ENCODE measurements at places on chromosomes 1 and 21.

DNA sequence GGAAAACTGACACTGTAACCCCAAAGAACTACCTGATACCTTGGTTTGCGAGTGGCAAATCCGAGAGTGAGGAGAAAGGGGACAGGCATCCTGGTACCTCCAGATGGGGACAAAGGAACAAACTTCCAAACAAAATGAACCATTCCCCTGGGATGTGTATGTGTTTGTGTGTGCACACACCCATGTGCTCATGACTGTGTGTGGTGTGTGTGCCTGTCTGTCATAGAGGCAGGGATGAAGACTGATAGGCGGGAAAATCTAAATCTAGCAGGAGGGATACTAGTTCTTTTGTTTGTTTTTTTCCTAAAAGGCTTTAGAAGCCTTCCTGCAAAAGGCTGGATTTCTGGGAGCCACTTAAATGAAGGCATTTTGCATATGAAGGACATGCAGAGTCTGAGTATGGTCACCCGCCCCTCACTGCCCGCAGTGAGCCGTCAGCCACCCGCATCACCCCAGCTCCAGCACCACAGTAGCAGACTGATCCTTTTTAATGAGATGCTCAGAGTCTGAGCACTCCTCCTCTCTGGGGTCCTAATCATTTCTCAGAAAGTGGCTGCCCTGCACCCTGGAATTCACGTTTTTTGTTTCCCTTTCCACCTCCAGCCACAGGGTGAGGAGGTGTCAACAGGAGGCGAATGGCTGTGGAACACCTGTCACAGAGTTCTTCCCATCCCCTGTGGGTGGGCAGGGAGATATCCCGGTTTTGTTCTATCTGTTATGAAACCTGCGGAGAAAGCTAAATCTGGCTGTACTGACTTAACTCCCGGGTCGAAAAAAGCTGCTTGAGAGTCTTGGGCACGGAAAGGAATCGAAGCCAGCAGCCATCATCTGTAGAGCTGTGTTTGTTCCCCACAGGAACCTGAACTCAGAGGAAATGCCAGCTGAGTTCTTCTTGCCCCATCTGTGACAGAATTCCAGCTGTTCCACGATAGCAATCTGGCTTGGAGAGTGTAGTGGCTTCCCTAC, 34.9 kb downstream of the UTP25 start:
- no peak for DNase-seq

DNA sequence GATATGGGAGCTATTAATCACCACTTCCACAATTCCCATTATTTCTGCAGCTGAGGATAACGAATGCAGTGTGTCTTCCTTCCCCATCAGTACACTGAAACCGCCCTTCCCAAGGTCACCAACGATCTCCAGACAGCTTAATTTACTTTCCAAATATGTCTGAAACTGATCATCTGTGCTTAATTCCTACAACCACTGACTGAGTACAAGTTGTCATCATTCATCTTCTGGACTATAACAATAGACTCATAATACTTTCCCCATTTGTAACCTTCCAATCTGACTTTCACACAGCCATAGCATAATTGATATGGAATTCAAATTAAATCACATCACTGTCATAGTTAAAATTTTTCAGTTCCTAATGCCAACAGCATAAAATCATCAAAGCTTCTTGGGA, 17.4 kb downstream of the DNM3 start:
- DNase-seq = no peak

DNA sequence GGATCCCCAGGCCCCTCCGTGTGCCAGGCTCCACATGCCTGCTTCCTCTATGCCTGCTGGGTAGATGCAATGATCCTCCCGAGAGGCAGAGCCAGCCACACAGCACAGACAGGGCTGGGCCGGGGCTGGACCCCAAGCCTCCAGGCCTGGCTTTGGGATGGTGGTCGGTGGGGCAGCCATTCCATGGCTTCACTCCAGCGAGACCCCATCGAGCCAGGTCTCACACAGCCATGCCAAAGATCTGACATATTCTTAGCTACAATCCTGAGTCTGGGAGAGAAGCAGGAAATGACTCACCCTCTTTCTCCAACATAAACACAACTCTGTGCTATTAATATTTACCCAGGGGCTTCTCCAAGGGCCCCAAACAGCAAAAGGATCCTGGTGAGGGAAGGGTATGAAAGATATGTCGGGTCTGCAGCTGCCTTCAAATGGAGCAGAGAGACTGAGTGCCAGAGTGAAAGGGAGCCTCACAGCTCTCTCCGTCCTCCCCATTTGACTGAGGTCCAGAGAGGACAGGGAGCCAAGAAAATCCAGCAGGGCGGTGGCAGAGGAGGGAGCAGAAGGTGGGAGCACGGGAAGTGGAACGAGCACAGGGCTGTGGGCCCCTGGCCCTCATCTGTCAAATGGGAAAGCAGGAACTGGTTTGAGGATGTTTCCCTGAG, 639.5 kb downstream of the MATN1 start:
- no peak for DNase-seq

DNA sequence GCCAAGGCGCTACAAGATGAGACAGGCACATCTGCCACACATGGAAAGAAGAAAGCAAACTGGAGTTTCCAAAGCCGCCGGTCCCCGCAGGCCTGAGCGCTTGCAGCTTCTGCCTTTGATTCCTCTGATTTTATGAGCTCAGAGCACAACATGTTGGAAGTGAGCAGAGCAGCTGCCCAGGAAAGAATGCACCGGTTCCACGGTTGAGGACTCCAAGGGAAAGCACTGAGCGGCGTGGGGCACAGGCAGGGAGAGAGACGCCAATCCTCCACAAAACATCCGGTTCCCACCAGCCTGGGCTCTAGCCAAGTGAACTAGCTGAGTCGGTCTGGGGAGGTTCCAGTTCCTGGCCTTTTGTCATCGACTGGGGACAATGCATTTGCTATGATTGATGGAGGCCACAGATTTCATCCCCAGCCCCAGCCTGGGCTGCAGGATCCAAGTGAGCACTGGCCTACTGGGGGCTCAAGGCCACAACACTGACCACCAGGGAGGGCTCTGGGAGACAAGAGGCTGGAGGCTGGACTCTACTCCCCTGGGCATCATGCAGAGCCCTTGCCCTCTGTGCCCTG, 253.1 kb upstream of the IRF2BP2 start:
- no peak for DNase-seq

GRCh38 chr1:34696981-34697380, 57.9 kb upstream of the GJB5 start:
- no peak for DNase-seq

DNA sequence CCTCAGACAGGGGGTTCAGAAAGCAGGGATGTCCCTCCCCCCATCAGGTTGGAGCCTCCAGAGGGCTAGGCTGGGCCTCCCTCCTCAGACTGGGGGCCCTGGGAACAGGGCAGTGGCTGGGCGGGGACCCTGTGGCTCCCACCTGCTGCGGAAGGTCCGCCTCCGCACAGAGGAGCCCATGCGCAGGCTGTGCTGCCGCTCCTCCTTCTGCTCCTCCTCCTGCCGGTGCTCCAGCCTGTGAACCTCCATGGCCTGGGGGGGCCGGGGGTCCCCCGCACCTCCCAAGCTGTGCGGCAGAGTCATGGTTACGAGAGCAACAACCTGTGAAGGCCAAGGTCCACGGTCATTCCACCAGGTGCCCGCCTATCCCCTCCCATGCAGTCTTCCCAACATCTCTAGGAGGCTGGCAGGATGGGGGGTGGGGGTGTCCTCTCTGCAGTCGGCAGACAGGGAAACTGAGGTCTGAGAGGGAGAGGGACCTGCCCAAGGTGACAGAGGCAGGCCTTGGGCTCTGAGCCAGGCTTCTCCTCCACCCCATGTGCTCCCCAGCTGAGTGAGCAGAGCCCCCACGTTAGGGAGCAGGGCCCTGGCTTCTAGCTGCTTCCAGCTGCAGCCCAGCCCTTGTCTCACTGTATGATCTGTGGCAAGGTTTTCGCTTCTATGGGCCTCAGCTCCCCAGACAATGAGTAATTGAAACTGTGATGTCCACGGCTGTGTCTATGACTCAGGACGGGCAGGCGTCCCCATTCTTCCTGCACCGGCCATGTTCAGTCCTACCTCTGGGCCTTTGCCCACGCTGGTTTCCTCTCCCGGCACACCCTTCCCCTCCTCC, 3.4 kb downstream of the MYOM3 start:
- no peak for DNase-seq

DNA sequence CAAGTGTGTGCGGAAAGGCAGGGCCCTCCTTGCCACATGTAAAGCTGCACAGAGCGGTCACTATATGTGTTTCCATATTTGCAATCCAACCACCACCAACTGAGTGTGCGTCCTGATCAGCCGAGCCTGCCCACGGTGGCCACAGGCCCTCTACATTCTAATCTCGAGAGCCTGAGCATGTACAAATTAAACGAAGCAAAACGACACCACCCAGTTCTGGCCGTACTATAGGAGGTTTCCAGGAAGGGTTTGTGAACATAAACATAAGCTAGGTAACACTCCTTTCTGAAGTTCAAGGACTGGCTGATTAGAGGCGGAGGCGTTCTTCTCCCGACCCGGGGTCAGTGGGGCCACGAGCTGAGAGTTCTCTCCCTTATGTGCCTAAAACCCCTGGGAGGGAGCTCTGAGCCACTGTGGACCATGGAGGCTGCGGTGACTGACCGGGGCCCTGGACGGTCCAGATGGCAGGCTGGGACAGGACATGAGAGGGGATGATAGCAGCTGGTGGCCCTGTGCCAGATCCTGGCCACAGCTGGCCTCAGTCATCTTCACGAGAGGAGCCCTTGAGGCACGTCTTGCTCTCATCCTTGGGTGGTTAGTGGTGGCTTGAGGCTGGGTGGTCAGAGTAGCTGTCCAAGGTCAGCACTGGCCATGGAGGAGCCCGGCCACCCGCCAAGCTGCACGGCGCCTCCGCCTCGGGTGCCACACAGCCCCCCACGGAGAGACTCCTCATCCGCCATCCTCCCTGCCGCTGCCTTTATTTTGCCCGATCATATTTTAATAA, 39.1 kb upstream of the TRAPPC10 start:
- DNase-seq = no peak

DNA sequence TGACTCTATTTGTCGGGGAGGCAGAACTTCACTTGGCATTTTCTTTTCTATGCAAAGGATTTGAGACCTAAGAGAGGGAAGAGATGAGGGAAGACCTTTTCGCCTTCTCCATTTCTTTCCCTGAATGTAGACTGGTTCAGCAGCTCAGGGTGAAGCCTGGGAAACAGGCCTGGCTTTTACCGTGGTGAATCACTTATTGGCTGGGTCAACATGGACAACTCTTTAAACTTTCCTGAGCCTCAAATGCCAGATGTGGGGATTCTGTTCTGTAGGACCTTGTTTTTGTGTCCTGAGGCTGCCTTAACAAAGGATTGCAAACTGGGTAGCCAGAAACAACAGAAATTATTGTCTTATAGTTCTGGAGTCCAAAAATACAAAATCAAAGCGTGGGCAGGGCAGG, 455.8 kb upstream of the VAMP3 start:
- DNase-seq = no peak

DNA sequence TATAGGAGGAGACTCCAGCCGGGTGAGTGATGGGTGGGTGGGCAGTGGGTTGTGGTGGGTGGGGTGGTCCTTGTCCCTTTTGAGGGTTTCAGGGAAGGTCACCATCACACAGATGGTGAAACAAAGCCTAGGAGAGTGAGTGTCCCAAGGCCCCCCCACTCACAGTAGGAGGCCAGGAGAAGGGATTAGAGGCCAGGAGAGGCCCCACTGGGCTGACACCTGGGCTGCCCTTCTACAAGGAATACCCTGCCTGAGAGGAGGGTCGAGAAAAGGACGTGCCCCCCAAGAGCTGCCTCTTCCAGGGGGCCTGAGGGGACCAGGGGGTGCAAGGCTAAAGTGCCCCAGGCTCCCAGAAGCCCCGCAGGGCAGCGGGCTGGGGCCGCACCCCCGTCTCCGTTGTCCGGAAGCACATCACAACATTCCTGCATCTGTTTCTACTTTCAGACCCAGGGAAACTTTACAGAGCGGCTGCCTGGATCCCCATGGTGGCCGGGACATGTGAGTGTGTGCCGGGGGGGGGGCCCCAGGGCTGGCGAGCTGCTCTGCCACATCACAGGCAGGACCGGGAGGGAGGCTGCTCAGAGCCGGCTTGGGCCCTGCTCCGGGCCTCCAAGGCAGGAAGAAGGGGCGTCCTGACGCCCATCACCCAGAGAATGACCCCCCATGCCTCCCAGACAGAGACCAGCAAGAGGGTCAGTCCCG, 68.2 kb downstream of the ARHGEF16 start:
- DNase-seq = no peak

- DNase-seq = no peak
Observed at GRCh38 chr1:67780637-67781036, 52.6 kb downstream of the GNG12 start.

DNA sequence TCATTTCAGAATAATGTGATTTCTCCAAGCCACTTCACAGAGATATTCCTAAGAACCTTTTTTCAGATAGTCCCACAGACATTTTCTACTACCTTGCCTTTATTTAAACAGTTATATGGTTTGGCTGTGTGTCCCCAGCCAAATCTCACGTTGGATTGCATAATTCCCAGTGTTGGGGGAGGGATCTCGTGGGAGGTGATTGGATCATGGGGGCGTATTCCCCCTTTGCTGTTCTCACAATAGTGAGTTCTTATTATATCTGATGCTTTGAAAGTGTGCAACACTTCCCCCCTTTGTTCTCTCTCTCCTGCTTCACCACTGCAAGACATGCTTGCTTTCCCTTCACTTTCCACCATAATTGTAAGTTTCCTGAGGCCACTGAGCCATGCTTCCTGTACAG, 93.6 kb upstream of the ZNF678 start:
- no peak for DNase-seq
